ENCODE measurements at places on chromosomes 3 and 15. TPM values are rescaled to one million over a fixed set of nuclear protein-coding genes. Genes with fewer than 3 reads are reported as not detected.

DNA sequence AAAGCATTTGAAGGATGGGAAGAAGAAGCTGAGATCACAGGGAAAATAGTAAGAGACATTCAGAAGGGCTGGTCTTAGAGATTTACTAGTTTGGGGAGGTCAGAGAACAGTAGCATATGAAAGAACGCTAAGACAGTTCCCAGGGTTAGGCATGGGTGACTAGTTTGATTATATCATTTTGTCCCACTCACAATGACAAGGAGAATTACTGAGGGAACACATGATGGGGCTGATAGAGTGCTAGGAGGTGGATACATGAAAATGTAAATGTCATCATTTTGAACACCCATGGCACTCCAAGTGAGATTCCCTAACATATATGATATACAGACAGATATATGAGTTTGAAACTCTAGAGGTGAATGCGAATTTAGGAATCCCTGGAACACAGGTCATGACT, 9.3 kb upstream of the TARS3 start:
- DNase-seq: no peak

The MNS1 gene
- 0.23 TPM for total RNA-seq

GRCh38 chr3:120652896-120653545, 29.0 kb downstream of the HGD start:
- DNase-seq: no peak

The ABI3BP gene
- total RNA-seq: not detected

The MYH15 gene
- total RNA-seq: 0.21 TPM

- DNase-seq: no peak
Observed at GRCh38 chr3:29410220-29410619, 129.3 kb downstream of the RBMS3 start.

The GHRL gene
- total RNA-seq: 0.21 TPM

DNA sequence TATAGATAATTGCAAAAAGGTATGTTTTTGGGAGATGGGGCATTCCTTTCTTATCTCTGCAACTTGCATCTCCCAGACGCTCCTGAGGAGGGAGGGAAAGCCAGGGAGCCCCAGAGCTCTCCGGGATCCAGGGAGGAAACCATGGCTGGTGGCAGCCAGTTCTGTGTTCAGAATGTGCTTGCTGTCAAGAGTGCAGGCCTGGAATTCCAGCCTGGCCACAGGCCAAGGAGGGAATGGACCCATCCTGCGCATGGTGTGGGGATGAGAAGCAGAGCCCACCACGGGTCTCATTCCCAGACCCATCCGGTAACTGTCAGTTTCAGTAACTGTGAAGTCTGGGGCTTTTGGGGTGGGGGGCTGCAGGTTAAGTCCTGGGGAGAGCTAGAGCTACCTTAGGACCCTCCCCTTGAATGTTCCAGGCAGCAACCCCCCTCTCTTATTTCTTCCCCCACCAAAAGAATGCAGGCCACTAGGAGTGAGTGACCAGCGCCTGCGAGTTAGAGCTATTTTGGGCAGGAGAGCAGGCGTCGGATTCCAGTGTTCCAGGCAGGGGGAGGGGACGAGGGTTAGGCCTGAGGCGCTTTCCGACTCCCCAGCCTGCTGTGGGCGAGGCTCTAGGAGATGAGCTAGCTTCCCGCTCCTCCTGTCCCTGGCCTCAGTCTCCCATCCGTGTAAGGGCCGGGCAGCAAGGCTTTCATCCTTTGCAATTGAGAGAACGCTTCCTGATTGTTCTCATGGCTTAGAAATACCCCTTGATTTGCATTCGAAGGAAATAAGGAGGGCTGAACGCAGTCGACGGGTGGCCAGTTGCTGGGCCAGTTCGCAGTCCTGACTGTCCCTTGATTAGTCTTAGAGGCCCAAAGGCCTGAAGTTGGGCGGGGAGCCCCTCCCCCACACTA, 781 bp upstream of the DAG1 start:
- DNase-seq: no peak

The FBXL2 gene
- total RNA-seq: not detected

The SOX14 gene
- total RNA-seq: not detected

The ACTC1 gene
- total RNA-seq: not detected

DNA sequence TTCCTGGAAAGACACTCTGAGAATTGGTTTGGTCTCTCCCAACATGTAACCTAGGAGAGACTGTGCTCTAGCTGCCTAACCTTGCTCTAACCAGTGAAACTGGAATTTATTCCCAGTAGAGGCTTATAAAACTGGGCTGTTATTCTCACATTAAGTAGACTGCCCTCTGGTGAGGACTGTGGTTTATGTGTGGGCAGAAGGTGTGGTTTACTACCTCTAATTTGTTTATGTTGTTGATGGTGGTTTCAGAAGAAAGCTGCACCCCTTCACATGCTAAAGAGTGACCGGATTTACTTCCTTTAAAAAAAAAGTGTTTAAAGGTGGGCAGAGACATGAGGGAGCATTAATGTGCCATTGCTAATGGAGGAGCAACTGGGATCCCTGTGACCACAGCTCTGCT, 273.2 kb downstream of the MECOM start:
- DNase-seq: no peak

The ARL14 gene
- total RNA-seq: not detected

The FOXB1 gene
- total RNA-seq: 0.50 TPM

DNA sequence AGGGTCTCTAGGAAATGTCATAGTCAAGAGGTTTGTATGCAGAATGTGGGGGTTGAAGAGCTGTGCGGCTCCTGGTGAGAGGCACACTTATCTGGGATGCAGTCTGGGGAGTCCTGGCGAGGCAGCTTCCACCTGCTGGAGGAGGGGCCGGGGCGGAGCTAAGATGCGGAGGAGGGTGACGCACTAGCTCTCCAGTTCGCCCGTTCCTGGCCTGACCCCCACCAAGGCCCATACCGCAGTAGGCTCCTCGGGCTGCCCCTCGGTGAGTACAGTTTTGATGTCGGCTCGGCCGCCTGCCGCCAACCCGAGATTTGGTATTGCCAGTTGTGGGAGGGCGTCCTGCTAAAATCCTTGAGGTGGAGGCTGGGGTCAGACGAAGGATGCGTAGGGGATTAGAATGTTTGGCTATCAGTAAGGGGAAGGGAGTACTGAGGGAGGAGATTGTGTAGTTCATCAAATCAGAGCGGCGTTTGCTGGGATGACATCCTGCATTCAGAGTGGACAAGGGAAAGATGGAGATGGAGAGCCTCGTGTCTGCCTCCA, at the start of gene SCG5:
Gene SCG5 (plus strand): TSS at position 194 of the 543 bp plus-strand sequence. CDS start 1,883 bp downstream, outside the sequence.
- DNase-seq: no peak

The ACOX2 gene
- total RNA-seq: not detected

The TRIM71 gene
- not detected for total RNA-seq

The SPESP1 gene
- total RNA-seq: not detected

DNA sequence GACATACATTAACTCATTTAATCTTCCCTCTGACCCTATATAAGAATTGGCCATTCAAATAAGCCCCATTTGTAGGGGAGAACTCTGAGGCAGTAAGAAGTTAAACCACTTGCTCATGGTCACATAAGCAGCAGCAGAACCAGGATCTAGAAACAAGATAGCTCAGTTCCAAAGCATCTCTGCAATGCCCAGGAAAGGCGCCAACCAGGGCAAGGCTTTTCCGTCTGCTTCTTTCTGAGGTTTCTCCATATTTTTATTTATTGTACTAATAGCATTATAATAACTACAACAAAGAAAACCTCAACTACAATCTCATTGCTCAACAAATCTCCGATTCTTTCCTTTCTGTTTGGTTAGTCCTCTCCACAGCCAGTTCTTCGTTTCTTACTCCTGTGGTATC, 4.3 kb upstream of the UBE2E2 start:
- no peak for DNase-seq

- DNase-seq: no peak
Observed at GRCh38 chr3:175073219-175073905, 214.2 kb downstream of the NAALADL2 start.

The SLC22A13 gene
- 0.58 TPM for total RNA-seq

DNA sequence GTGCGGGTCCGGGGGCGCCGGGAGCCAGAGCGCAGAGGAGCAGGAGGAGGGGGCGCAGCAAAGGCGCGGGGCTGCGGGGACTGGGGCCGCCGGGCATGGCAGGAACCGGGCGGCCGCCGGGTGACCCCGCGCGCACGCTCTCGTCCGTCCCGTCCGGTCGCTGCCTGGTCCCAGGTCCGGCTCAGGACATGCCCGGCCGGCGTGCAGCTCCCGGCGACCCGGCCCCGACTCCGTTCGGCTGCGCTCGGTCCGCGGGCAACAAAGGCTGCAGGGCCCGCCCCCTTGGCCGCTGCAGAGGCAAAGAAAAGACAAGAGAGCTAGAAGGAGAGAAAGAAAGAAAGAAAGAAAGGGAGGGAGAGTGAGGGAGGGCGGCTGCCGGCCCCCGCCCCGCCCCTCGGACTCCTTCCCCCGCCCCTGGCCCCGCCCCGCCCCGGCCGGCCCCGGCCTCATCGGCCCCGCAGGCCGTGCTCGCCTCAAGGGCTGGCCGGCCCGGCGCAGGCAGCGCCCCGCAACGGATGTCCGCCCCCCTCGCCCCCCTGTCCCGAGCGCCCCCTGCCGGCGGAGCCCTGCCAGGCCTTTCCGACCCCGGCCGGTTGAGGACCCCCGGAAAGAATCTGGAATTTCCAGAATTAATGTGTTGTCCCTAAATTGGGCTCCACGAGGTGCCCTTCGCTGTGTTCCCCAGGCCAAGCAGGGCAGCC, at the start of gene ADAMTS7:
Gene ADAMTS7 (minus strand): TSS at position 341 of the 701 bp plus-strand sequence. CDS start 244 bp downstream, at position 97.
- DNase-seq: peak; percentile 61

DNA sequence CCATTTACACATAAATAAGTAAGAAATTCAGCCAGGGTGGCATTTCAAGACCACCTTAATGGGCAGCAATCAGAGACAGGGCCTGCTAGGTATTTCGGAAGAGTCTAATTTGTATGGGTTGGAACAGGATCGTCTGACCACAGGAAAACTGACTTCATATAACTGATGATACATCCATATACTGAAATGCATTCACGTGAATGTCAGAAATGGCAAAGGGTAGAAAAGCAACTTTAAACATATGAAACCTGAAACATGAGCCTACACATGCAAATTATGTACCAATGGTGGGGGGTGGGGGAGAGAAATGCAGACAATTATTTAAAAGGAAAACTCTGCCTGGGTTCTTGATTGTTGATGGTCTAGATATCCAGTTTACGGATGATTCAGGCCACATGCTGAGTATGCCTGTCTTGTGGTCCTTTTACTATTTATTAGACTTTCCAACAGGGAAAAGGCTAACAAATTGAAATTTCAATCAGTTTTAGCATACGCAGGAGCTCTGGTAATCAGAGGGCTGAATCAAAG, 582.2 kb downstream of the FOXP1 start:
- DNase-seq: no peak

DNA sequence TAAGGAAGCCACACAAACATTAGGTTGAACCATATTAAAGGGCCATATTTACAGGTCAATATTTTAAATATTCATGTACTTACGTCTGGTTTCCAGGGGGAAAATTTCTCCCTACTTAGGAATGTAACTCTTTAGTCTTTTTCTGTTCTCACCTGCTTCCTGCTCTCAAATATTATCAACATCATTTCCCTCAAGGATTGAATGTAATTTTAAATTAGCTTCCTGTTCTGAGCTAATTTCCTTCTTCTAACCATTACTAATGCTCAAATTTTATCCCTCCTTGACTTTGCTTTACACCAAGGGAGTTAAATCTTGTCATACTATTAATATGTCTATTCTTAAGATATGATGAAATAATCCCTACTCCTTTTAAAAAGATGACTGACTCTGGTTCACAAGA, 103.4 kb upstream of the UBP1 start:
- no peak for DNase-seq

GRCh38 chr15:55179141-55179540, 17.6 kb downstream of the RSL24D1 start:
- no peak for DNase-seq
